ENCODE measurements at places on chromosomes 7 and 10. TPM values are rescaled to one million over a fixed set of nuclear protein-coding genes. Genes with fewer than 3 reads are reported as not detected.

The CYP3A7 gene
- not detected for total RNA-seq

The RBP3 gene
- total RNA-seq, result not detected

The IQUB gene
- total RNA-seq, result 1.1 TPM

The RELN gene
- total RNA-seq, result 0.19 TPM

The PRF1 gene
- not detected for total RNA-seq

The PALD1 gene
- 48.7 TPM for total RNA-seq

The PRR15 gene
- 15.5 TPM for total RNA-seq

The TACR2 gene
- total RNA-seq, result 0.54 TPM

The XPNPEP1 gene
- 55.8 TPM for total RNA-seq
